ENCODE measurements at places on chromosomes 7 and 10. TPM values are rescaled to one million over a fixed set of nuclear protein-coding genes. Genes with fewer than 3 reads are reported as not detected.
A peak's percentile ranks its signal among the peaks of the same experiment; 100 is the strongest.

HYAL4 gene
- polyA plus RNA-seq: not detected

SAP25 gene
- not detected for polyA plus RNA-seq

SMKR1 gene
- 0.26 TPM for polyA plus RNA-seq

LLCFC1 gene
- not detected for polyA plus RNA-seq

PLEKHS1 gene
- not detected for polyA plus RNA-seq

LRMDA gene
- polyA plus RNA-seq: not detected

FAM180A gene
- polyA plus RNA-seq: not detected

ITPRID1 gene
- polyA plus RNA-seq: not detected

DNA sequence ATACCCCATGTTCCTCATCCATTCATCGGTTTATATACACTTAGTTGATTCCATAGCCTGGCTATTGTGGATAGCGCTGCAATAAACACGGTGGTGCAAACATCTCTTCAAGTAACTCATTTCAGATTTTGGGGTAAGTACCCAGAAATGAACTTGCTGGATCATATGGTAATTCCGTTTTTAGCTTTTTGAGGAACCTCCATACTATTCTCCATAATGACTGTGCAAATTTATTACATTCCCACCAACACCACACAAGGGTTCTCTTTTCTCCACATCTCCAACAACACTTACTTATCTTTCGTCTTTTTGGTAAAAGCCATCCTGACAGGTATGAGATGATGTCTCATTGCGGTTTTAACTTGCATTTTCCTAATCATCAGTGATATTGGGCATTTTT, 3.7 kb downstream of the NPFFR1 start:
- H3K27ac ChIP-seq: no peak overlapping the region
- no peaks in the 10 kb centered on the region for H3K36me3 ChIP-seq
- H3K27me3 ChIP-seq: peaks cover 20% of the 10 kb centered on the region
- H3K4me3 ChIP-seq: no peak overlapping the region
- no peak for DNase-seq

GRCh38 chr10:124689911-124690498, 54.2 kb downstream of the FAM53B start:
- peaks cover 39% of the 10 kb centered on the region for H3K36me3 ChIP-seq
- no peak overlapping the region for H3K4me3 ChIP-seq
- peaks cover 87% of the 10 kb centered on the region for H3K4me1 ChIP-seq
- peak overlapping the region; percentile 78 for H3K27ac ChIP-seq

GRCh38 chr7:151663382-151664100, 143.8 kb upstream of the RHEB start:
- DNase-seq: no peak
- no peaks in the 10 kb centered on the region for H3K27me3 ChIP-seq
- H3K36me3 ChIP-seq: peaks cover 14% of the 10 kb centered on the region
- no peak overlapping the region for H3K4me3 ChIP-seq
- no peaks in the 10 kb centered on the region for H3K4me1 ChIP-seq
- H3K27ac ChIP-seq: no peak overlapping the region

DNA sequence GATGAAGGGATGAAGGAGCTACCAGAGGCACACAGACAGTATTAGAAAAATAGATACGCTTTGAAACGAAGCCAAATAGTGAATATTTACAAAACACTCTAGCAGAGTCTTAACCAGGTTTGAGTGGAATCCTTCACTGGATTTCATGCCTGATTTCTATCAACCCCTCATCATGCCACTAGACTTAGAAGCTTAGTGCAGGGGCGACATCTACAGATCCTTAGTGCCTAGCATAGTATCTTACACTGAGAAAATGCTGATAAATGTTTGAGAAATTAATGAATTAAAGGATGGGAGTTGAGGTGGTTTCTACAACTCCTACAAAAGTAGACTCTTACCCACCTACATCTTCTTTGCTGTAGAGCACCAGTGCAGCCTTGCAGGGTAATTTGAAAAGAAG, 54.7 kb upstream of the CCNJ start:
- DNase-seq: no peak
- no peak overlapping the region for H3K4me3 ChIP-seq
- peaks cover 5% of the 10 kb centered on the region for H3K27me3 ChIP-seq
- H3K27ac ChIP-seq: no peak overlapping the region

- H3K27me3 ChIP-seq: no peaks in the 10 kb centered on the region
- no peak overlapping the region for H3K4me3 ChIP-seq
- no peak overlapping the region for H3K27ac ChIP-seq
- DNase-seq: no peak
- no peaks in the 10 kb centered on the region for H3K36me3 ChIP-seq
- no peaks in the 10 kb centered on the region for H3K4me1 ChIP-seq
These were observed 107.4 kb downstream of the ZEB1 start for GRCh38 chr10:31426401-31426800.

GRCh38 chr10:110011681-110012080, 3.9 kb downstream of the ADD3 start:
- peaks cover 3% of the 10 kb centered on the region for H3K36me3 ChIP-seq
- H3K27me3 ChIP-seq: no peaks in the 10 kb centered on the region
- H3K4me1 ChIP-seq: peaks cover 75% of the 10 kb centered on the region
- peak overlapping the region; percentile 90 for H3K27ac ChIP-seq
- peak overlapping the region; percentile 100 for H3K4me3 ChIP-seq

- no peak for DNase-seq
- no peak overlapping the region for H3K27ac ChIP-seq
- no peaks in the 10 kb centered on the region for H3K27me3 ChIP-seq
- H3K36me3 ChIP-seq: peaks cover 7% of the 10 kb centered on the region
- H3K4me1 ChIP-seq: no peaks in the 10 kb centered on the region
These were observed 69.3 kb downstream of the LRRC4 start for GRCh38 chr7:127961786-127962453.

- no peak overlapping the region for H3K4me3 ChIP-seq
- no peak for DNase-seq
- no peaks in the 10 kb centered on the region for H3K36me3 ChIP-seq
- H3K4me1 ChIP-seq: no peaks in the 10 kb centered on the region
- no peaks in the 10 kb centered on the region for H3K27me3 ChIP-seq
These were observed 164.4 kb downstream of the ZNF365 start for GRCh38 chr10:62538606-62539005.

DNA sequence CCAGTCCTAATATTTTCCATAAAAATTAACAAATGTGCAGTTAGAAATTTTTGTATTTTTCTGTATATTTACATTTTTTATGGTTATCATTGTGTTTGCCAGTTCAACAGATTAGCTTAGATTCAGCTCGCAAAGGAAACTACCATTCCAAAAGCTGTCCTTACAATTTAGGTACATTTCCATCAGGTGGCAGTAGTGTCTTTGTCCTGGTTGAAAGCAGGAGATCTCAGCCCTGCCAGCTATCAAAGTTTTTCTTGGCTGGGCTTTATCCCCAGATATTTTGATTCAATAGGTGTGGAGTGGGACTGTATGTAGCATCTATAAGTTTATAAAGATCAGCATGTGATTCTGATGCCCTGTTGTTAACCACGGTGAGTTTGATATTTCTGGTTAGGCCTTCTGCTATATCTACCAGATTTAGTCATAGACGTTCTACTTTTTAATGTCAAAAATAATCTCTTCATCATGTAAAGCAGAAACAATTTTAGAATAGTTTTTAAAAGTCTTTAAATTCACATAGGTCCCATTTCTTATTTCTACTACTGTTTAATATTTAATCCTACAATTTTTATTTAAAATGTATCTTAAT, 15.5 kb upstream of the ICA1 start:
- no peak overlapping the region for H3K27ac ChIP-seq
- DNase-seq: no peak
- H3K4me3 ChIP-seq: no peak overlapping the region
- H3K36me3 ChIP-seq: no peaks in the 10 kb centered on the region
- H3K4me1 ChIP-seq: no peaks in the 10 kb centered on the region

GRCh38 chr7:143924851-143925250, 10.2 kb upstream of the OR2F2 start:
- H3K36me3 ChIP-seq: no peaks in the 10 kb centered on the region
- no peak for DNase-seq
- H3K4me3 ChIP-seq: no peak overlapping the region

GRCh38 chr10:44908936-44909630, 2.1 kb upstream of the TMEM72 start:
- peaks cover 13% of the 10 kb centered on the region for H3K4me1 ChIP-seq
- H3K36me3 ChIP-seq: no peaks in the 10 kb centered on the region
- H3K27me3 ChIP-seq: no peaks in the 10 kb centered on the region
- no peak overlapping the region for H3K4me3 ChIP-seq
- no peak for DNase-seq

DNA sequence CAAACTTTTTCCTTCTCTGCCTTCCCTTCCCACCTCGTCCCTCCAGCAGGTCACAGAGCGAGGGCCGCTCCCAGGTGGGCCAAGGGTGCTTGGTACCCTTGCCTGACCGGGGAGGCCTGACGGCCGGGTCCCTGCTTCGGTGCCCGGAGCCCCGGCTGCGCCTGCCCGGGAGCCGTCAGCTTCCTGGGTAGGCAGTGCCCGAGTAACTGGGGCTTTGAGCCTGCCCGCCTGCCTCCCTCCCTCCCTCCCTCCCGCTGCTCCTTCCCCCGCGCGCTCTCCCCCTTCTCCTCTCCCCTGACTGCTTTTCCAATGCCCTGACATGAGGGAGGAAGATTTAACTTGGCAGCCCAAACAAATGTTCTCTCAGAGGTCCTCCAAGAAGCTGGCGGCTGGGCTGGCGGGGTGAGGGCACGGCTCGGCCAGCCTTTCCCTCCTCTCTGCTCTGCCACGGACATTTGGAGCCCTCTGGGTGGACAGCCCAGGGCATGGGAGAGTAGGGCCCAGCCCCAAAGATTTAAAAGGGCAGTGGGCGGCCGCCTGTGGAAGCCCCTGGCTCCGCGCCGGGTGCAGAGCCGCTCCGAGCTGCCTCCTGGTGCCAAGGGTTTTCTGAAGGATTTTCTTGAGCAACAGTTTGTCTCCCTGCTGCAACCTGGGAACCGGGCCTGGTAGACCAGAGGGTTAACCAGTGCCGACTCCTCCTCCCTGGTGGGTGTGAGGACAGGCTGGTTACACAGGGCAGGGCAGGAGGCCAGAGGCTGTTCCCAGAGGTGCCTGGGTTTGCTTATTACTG, 2.0 kb downstream of the ZMIZ1 start:
- DNase-seq: no peak
- H3K36me3 ChIP-seq: no peaks in the 10 kb centered on the region
- H3K27me3 ChIP-seq: no peaks in the 10 kb centered on the region
- peaks cover 37% of the 10 kb centered on the region for H3K4me1 ChIP-seq
- H3K27ac ChIP-seq: no peak overlapping the region

- no peaks in the 10 kb centered on the region for H3K27me3 ChIP-seq
- H3K4me1 ChIP-seq: no peaks in the 10 kb centered on the region
- no peaks in the 10 kb centered on the region for H3K36me3 ChIP-seq
- H3K27ac ChIP-seq: no peak overlapping the region
- DNase-seq: no peak
- H3K4me3 ChIP-seq: no peak overlapping the region
These were observed 211.6 kb downstream of the INHBA start for GRCh38 chr7:41491308-41491707.

GRCh38 chr7:140010194-140010895, 52.4 kb downstream of the PARP12 start:
- H3K27ac ChIP-seq: no peak overlapping the region
- no peaks in the 10 kb centered on the region for H3K36me3 ChIP-seq
- no peaks in the 10 kb centered on the region for H3K27me3 ChIP-seq

- no peak overlapping the region for H3K27ac ChIP-seq
- H3K36me3 ChIP-seq: no peaks in the 10 kb centered on the region
- H3K4me1 ChIP-seq: no peaks in the 10 kb centered on the region
- H3K4me3 ChIP-seq: no peak overlapping the region
These were observed 252.1 kb upstream of the KMT2E start for GRCh38 chr7:104761892-104762291.

DNA sequence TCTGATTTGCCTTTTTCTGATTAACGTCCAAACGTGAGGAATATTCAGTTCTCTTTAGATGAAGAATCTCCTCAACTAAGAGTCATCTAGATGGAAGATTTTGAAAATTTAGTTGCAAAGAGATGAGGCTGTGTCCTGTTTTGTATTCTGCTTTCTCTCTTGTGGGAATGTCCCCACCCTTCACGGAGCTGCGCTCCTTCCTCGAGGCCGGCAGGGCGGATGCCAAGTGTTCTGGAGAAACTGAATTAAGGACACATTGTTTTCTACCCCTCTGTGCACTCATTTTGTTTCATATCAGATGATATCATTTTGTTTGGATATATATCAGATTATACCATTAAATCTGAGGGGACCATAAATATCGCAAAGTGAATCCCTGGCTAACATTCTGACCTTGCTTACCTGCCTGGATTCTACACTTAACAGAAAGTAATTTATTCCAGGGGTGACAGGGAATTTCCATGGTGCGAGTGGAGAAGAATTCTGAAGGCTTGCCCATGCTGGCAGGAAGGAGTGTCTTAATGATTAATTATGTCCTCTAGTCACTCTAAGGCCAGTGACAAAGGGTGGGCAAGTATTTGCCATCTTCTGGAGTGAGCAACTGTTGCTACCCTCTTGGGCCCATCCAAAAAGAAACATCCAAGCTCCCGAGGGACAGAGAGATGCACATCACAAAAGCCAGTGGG, 47.9 kb upstream of the IGFBP3 start:
- no peak for DNase-seq
- no peak overlapping the region for H3K4me3 ChIP-seq
- no peaks in the 10 kb centered on the region for H3K27me3 ChIP-seq
- no peaks in the 10 kb centered on the region for H3K4me1 ChIP-seq
- H3K36me3 ChIP-seq: no peaks in the 10 kb centered on the region

DNA sequence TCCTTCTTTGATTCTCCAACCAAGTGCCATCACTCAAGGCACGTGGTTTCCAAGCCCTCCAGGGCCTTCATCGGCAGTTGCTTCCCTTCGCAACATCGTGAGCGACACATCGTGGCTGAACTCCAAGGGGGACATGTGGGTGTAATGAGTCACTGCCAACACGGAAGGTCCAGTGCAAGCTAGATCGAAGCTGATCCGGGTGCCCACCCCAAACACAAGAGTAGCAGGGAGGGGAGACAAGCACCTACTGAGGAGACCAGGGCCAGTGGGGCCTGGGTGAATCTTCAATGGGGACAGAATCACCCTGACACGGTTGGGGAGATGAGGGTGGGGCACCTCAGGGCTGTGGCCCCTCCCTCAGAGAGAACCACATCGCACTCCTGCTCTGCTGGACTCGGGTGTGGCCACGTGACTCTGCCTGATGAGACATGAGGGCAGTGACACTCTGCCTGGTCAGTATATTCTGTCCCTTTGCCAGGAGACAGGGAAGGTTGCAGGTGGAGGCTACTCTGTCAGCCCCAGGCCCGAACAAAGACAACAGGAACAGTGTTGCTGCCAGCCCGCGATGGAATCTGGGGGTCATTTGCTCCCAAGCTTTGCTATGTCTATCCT, 36.8 kb upstream of the HSPA12A start:
- H3K27me3 ChIP-seq: no peaks in the 10 kb centered on the region
- no peak overlapping the region for H3K27ac ChIP-seq
- DNase-seq: no peak
- H3K4me1 ChIP-seq: no peaks in the 10 kb centered on the region

GRCh38 chr10:102657984-102658724, 13.9 kb downstream of the TRIM8 start:
- H3K36me3 ChIP-seq: peaks cover 45% of the 10 kb centered on the region
- peak overlapping the region; percentile 57 for H3K27ac ChIP-seq
- no peaks in the 10 kb centered on the region for H3K27me3 ChIP-seq
- H3K4me1 ChIP-seq: peaks cover 38% of the 10 kb centered on the region
- DNase-seq: peak; percentile 56

Measured in CD4-positive, CD25-positive, alpha-beta regulatory T cell (primary cell).